ENCODE measurements at places on chromosomes 13 and 19.

DNA sequence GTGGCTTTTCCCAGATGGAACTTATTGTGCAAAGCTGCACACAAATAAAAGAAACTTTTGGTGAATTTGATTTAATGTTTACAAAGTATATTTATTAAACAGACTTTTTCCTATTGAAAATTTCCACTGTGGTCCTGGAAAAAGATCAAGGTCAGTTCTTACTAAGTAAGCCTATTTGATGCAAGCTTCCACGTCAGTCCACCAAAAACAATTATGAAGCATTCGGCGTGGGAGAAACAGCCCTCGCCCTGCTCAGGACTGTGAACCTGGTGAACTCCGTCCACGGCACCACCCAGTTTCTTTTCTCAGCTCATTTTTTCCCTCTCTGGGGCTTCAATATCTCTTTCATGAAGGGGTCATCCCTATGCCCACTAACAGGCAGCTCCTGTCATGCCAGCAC is 149.8 kb downstream of the EFNB2 start:
- no peak for DNase-seq

- DNase-seq, result no peak
These were observed 759.2 kb upstream of the SLITRK1 start for GRCh38 chr13:84641491-84641890.

GRCh38 chr13:91220872-91221271 is 126.6 kb upstream of the MIR17HG start:
- no peak for DNase-seq

DNA sequence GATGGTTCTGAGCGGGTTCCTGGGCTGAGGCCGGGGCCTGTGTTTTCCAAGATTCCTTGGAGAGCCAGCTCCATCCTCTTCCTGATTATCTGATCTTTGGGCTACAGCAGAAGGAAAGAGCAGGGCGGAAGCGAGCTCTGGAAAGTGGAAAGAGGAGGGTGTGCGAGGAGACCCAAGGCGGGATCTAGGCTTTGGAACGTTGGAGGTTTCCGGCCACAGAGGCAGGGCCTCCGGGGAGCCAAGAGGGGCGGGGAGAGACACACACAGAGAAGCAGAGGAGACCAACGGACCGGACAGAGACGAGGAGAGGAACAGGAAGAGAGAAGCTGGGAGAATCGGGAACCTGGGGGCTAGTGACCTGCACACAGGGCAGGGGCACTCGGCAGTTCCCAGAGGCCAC is at the start of gene CLEC11A:
Gene CLEC11A (plus strand): TSS at position 296 of the 400 bp plus-strand sequence. CDS start 162 bp downstream, outside the sequence.
- DNase-seq, result no peak

- DNase-seq, result no peak
These were observed at the start of gene APLP1 for GRCh38 chr19:35868172-35868822. Gene APLP1, plus strand, starts transcription at chr19:35868574. Its CDS starts 63 bp downstream, at chr19:35868637.

DNA sequence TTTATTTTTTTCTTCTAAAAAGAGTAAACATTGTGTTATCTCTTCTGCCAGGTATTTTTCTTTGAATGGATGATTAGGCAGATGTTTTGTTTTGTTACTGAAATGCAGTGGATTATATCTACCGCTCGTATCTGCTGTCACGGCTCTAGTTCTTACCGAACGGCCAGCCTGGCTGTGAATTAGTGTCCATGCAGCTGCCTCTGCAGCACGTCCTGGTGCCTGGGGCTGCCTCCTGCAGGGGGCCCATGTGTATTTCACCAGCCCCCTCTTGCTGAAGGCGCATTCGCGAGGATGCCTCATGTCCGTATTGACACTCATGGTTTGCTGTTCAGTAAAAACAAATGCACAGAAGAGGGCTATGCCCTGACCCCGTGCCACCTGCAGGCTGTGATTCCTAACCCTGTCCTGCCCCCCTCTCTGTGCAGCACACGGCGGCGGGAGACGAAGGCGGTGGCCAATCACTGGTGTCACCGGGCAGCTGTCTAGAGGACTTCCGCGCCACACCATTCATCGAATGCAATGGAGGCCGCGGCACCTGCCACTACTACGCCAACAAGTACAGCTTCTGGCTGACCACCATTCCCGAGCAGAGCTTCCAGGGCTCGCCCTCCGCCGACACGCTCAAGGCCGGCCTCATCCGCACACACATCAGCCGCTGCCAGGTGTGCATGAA is 49.9 kb downstream of the RAB20 start:
- no peak for DNase-seq

DNA sequence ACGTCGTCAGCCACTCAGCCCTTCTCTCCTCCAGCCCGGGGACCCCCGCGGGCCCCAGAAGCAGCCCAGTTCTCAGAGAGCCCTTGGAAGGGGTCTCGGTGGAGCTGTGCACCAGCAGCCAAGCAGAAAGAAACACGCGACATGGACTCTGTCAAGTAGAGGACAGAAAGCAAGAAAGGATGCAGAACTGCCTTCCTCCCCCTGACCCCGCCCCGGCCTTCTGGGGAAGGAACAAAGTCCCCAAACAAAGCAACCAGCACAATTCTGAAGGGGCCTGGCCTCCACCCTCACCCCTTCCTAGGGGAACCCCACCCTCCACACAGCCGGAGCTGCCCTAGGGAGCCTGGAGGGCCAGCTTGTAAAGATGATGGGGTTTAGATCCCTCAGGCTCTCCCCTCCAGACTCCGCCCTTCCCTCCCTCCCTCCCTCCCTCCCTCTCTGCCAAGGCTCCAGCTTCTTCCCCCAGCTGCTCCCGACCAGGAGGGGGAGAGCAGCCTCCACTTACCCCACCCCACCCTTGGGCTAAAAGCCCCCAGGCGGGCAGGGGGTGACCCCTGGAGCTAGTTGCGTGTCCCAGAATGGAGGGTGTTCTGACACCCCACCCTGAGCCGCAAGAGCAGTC is 7.8 kb downstream of the LYL1 start:
- DNase-seq, result no peak

DNA sequence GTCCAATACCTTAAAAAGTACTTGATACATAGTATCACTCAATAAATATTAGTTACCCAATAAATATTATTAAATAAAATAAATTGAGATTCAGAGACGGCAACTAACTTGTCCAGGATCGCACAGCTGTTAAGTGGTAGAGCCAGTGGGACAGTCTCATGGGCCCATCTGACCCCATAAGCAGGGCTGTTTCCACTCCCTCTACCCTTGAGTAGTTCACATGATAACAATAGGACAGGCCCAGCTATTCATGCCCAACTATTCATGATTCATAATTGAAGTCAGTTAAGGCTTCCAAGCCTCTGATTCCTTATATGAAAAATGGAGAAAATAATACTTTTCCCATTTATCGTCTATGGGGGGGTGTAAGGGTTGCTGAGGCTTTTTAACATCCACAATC is 78.2 kb downstream of the C13orf42 start:
- no peak for DNase-seq

- no peak for DNase-seq
These were observed 30.9 kb upstream of the MED4 start for GRCh38 chr13:48125794-48126228.

DNA sequence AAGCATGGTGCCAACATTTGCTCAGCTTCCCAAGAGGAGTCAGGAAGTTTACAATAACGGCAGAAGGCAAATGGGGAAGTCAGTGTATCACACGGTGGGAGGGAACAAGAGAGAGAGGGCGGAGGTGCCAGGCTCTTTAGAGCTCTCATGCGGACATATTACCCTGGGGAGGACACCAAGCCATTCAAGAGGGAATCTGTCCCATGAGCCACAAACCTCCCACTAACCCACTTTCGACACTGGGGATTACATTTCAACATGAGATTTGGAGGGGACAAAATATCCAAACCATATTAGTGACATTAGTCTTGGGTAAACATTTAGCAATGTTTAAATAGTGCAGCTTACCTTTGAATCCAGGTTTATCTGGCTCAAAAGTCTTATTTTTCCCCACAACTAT is 69.9 kb downstream of the SLAIN1 start:
- peak; percentile 35 for DNase-seq

- no peak for DNase-seq
These were observed 6.4 kb upstream of the PDE4C start for GRCh38 chr19:18232540-18233223.

- DNase-seq, result no peak
These were observed 4.0 kb downstream of the KLF16 start for GRCh38 chr19:1859331-1859781.

- DNase-seq, result no peak
These were observed 60.9 kb downstream of the LIG4 start for GRCh38 chr13:108154421-108154858.

DNA sequence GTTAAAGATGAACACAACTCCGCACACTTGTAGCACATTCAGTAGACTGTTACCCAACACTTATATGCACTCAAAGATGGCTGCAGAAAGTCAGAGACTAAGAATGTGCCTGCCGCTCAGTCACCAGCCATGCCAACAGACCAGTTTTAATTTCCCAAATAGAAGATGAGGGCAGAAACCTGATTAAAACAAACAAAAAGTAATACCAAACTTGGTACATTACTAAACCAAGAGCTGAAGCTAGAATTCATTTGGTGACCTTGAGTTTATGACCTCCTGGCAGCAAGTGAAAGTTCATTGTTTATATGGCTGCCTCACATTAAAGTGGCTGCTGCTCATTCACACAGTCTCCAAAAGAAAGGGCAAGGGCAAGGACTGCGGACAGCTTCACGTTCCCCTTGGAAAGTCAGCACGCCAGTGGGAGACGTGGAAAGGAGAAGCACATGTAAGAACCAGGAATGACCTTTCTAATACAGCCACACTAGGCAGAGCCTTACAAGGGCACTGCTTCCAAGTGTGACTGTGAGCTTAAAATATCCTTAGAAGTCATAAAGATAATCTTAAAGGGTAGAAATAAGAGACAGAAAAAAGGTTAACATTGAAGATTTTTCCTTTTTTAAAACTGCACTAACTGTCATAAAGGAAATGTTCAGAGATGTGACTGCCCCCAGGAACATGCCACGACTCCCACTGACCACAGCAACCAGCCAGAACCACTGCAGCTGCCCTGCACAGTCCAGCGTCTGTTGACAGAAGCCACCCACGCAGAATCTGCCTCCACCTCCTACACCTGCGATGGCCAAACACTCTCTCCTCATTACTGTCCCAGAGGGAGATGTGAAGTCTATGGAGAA is 73.5 kb downstream of the STK24 start:
- DNase-seq, result no peak

DNA sequence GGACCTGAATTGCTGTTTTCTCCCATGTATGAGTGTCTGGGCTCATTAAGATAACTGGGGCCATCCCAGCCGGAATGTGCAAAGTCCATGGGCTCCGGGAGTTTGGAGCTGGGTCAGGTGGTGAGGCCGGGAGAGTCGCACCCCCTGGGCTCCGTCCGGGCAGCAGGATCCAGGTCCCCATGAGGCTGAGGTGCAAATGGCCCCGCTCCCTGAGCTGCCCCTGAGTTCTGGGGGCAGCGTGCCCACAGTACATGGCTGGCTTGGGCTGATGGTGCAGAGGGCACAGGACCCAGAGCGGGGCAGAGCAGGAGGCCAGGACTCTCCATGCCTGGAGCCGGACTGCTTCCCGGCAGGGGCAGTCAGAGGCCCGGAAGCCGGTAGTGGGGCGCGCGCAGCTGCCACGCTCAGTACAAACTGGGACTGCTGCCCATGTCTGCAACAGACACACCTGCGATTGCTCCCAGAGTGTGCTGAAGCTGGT is 136.0 kb downstream of the KDM4B start:
- no peak for DNase-seq

DNA sequence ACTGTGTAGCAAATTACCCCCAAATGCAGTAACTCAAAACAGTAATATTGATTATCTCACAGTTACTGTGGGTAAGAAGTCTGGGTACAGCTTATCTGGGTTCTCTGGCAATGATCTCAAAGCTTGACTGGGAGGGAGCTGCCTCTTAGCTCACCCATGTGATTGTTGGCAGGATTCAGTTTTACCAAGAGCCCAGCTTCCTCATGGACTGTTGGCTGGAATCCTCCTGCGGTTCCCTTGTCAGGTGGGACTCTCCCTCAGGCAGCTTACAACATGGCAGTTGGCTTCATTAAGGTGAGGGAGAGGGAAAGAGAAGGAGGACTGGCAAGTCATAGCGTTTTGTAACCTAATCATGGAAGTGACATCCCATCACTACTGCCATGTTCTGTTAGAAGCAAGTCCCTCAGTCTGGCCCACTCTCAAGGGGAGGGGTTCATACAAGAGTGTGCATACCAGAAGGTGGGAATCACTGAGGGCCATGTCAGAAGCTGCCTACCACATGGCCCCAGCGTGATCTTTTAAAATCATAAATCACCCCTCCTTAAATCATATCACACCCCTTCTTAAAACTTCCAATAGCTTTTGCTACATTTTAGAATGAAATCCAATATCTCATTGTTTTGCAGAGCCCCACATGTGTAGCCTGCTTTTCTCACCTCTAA is 108.1 kb downstream of the OLFM4 start:
- no peak for DNase-seq

DNA sequence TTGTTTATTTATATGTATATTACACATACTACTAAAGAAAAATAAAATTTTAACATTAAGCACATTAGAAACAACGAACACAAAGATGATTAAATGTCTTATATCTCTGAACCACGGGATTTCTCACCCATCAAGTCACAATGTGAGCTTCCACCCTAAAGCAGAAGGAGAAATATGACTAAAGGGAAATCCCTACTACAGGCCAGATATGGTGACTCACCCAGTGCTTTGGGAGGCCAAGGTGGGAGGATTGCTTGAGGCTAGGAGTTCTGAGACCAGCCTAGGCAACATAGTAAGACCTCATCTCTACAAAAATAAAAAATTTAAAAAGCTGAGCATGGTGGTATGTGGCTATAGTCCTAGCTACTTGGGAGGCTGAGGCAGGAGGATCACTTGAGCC is 24.6 kb downstream of the DCT start:
- no peak for DNase-seq

GRCh38 chr13:73419186-73419585 is 360.4 kb downstream of the KLF5 start:
- DNase-seq, result no peak

- no peak for DNase-seq
These were observed 221.1 kb downstream of the DNAJC15 start for GRCh38 chr13:43244481-43244880.

DNA sequence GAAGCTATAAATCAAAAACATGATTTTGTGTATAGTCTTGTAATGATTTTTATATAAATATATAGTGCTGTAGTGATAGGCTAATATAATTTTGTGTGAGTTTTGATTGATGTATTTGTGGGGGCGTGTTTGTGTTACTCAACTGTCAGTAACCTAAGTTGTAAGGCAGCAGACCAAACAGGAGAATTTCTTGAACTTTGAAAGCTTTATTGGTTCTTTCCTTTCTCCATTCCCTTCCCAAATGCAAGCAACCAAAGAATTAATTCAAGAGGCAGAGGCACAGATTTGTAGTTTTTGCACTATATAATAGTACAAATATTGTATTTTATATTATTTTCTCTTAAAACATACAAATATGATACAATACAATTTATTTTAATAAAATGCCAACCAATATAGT is 109.6 kb downstream of the FLT1 start:
- DNase-seq, result no peak

DNA sequence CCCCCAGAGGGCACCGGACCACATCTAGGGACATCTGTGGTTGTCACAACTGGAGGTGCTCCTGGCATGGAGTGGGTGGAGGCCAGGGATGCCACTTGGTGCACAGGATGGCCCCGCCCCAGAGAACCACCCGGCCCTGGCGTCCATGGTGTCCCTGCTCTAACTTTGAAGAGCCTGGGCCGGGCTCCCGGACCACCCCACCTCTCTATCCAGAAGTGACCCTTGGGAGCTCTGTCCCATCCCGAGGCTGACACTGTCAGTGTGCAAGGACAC is 22.9 kb upstream of the MYDGF start:
- no peak for DNase-seq

Measured in bone marrow (tissue), 2 donors.